Stimulated activated CD8-positive, alpha-beta memory T cell treated with anti-CD3 and anti-CD28 coated beads, Interleukin-15, amount 100 ng/mL, for 4 hours (primary cell): ENCODE measurements at places on chromosomes 13 and 19.
A peak's percentile ranks its signal among the peaks of the same experiment; 100 is the strongest.

GRCh38 chr19:45153339-45154063 is 7.3 kb downstream of the NKPD1 start:
- DNase-seq = peak; percentile 26

GRCh38 chr13:27839809-27840467 is 47.7 kb downstream of the GSX1 start:
- DNase-seq = no peak

DNA sequence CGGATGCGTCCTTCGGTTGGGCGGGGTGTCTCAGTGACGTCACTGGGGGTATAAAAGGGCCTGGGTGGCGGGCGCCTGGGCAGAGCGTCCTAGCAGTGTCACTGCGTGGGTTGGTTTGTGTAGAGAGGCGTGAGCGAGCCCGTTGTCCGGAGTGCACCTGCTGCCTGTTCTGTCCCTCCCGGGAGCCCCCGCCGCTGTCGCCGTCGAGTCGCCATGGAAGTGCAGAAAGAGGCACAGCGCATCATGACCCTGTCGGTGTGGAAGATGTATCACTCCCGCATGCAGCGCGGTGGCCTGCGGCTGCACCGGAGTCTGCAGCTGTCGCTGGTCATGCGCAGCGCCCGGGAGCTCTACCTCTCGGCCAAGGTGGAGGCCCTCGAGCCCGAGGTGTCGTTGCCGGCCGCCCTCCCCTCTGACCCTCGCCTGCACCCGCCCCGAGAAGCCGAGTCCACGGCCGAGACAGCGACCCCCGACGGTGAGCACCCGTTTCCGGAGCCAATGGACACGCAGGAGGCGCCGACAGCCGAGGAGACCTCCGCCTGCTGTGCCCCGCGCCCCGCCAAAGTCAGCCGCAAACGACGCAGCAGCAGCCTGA is 2.9 kb downstream of the IER2 start:
- DNase-seq = peak; percentile 92

GRCh38 chr13:78247362-78247761 is 328.7 kb upstream of the EDNRB start:
- DNase-seq = no peak

DNA sequence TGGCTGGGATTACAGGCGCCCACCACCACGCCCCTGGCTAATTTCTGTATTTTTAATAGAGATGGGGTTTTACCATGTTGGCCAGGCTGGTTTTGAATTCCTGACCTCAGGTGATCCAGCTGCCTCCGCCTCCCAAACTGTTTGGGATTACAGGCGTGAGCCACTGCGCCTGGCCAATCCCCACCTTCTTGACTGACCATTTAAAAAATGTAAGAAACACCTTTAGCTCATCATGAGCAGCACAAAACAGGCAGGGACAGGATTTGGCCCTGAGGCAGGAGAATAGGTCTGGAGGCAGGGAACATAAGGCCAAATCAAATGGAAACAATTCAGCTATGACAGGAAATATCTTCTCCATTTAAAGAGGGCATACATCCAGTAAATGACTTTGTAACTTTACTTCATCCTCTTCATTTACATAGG is 1.4 kb upstream of the MPV17L2 start:
- no peak for DNase-seq

DNA sequence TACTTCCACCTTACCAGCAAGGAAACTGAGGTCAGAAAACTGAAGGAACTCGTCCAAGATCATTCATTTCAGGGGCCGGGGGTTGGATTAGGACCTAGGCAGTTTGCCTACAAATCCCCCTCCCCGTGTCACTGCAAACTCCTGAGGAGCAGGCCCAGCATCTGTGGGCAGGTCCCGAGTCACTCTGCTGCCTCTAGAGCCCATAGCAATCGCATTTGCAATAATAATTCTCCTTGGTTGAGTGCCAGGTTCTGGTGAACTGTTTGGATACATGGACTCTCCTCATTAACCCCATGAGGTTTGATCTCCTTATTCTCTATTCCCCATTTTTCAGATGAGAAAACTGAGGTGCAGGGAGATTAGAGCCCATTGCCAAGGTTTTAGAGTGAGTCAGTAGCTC is 903 bp downstream of the PIN1 start:
- DNase-seq = no peak
